ENCODE measurements at places on chromosomes 7 and 10.

DNA sequence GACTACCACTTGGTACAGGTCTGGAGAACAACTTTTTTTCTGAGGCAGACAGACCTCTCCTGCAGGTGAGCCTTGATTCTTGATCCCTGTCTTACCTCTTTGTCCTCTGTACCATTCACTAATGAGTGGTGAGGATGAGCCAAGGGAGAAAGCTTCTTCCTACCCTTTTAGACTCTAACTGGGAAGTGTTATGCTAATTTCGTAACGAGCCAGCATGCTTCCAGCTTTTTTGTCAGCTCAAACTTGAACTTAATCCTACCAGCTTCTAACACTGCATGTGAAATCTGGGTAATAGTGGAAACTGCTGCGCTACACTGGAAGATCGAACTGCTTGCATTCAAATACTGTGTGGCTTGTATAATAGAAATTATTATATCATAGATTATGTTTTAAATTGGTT, 87.0 kb downstream of the NEUROD6 start:
- H3K27me3 ChIP-seq, result no peaks in the 10 kb centered on the region
- H3K36me3 ChIP-seq, result no peaks in the 10 kb centered on the region
- no peak for DNase-seq
- no peak overlapping the region for H3K4me3 ChIP-seq
- H3K4me1 ChIP-seq, result no peaks in the 10 kb centered on the region

DNA sequence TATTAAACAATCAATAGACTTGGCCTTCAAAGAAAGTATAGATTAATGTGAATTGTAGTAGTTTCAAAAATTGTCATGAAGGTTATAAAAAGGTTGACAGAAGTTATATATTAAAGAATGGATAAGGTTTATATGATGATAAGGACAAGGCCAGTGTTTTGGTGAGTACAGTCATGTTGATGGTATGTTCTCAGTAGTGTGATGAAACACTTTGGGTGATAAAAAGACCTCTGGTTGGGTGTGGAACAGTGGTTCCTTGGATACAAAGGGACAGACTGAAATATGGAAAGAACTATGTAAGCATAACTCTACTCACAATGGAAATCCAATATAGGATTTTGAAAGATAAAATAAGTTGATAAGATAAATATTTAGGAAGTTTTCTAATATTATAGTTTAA, 866.3 kb downstream of the ANKRD7 start:
- no peaks in the 10 kb centered on the region for H3K27me3 ChIP-seq
- no peaks in the 10 kb centered on the region for H3K4me1 ChIP-seq
- DNase-seq, result no peak
- no peaks in the 10 kb centered on the region for H3K36me3 ChIP-seq

- DNase-seq, result no peak
- peaks cover 6% of the 10 kb centered on the region for H3K4me1 ChIP-seq
- no peak overlapping the region for H3K4me3 ChIP-seq
- H3K36me3 ChIP-seq, result peaks cover 3% of the 10 kb centered on the region
- H3K27me3 ChIP-seq, result no peaks in the 10 kb centered on the region
- H3K27ac ChIP-seq, result no peak overlapping the region
These were observed 36.2 kb upstream of the CHST3 start for GRCh38 chr10:71927776-71928592.

DNA sequence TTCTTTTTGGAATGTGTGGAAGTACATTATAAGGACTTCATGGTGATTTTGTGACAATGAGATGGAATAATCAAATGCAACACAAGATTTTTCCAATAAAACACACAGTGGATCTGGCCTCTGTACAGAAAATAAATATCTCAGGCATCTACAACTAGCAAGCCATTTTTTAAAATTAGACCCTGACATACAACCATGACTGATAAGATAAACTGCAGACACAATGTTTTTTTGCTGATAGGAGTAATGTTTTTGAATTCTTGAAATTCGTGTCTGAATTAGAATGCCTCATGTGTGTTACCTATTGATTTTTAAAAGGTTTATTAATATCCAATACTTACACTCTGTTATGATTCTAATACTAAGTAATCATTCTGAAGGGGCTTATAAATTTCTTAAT, 328.1 kb downstream of the HGF start:
- no peak overlapping the region for H3K27ac ChIP-seq
- peaks cover 3% of the 10 kb centered on the region for H3K36me3 ChIP-seq
- H3K4me1 ChIP-seq, result no peaks in the 10 kb centered on the region
- no peak for DNase-seq
- H3K4me3 ChIP-seq, result no peak overlapping the region

- peaks cover 7% of the 10 kb centered on the region for H3K27me3 ChIP-seq
- no peaks in the 10 kb centered on the region for H3K4me1 ChIP-seq
- no peak overlapping the region for H3K4me3 ChIP-seq
- no peak for DNase-seq
- no peaks in the 10 kb centered on the region for H3K36me3 ChIP-seq
These were observed 141.2 kb upstream of the SHH start for GRCh38 chr7:155953501-155953778.

DNA sequence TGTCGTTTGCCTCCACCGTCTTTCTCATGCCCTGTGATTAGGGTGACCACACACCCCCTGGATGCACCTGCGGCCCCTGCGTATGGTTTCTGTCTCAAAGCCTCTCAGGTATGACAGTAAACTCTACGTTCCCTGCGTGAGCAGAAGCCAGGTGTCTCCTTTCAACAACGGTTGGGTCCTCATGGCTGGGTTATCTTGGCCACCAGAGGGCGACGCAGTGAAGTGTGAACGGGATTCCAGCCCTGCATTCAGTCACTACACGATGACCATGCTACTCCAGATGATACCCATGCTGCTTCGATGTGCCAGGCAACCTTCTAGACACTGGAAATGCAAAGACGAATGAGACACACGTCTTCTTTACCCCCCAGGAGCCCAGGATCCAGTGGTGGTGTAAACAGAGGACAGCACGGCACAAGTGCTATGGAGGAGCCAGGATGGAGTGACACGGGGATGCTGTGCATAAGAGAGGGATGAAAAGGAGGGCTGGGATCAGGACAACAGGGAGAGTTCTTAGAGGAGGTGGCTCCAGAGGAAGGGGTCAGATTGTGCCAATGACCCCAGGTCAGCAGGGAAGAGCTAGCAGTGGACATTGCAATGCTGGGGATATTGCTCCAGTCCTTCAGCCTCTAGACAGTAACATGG, 228.1 kb upstream of the PFKP start:
- H3K4me3 ChIP-seq, result no peak overlapping the region
- peak; percentile 35 for DNase-seq
- no peaks in the 10 kb centered on the region for H3K4me1 ChIP-seq
- peaks cover 31% of the 10 kb centered on the region for H3K27me3 ChIP-seq
- H3K36me3 ChIP-seq, result no peaks in the 10 kb centered on the region

GRCh38 chr10:119702583-119702982, 23.3 kb upstream of the INPP5F start:
- DNase-seq, result no peak
- peak overlapping the region; percentile 86 for H3K4me3 ChIP-seq
- H3K4me1 ChIP-seq, result peaks cover 71% of the 10 kb centered on the region
- peak overlapping the region; percentile 95 for H3K27ac ChIP-seq
- H3K27me3 ChIP-seq, result no peaks in the 10 kb centered on the region

GRCh38 chr7:73905360-73905759, 44.4 kb downstream of the TMEM270 start:
- no peaks in the 10 kb centered on the region for H3K27me3 ChIP-seq
- H3K36me3 ChIP-seq, result no peaks in the 10 kb centered on the region
- no peak overlapping the region for H3K4me3 ChIP-seq
- DNase-seq, result no peak
- H3K4me1 ChIP-seq, result no peaks in the 10 kb centered on the region

- peaks cover 58% of the 10 kb centered on the region for H3K4me1 ChIP-seq
- no peak for DNase-seq
- H3K27me3 ChIP-seq, result peaks cover 6% of the 10 kb centered on the region
- H3K36me3 ChIP-seq, result no peaks in the 10 kb centered on the region
These were observed 2.9 kb downstream of the PRXL2A start for GRCh38 chr10:80411267-80411668.

All from activated T-cell treated with anti-CD3 and anti-CD28 coated beads, Interleukin-2, amount 50 U/mL, for 72 hours (primary cell).